Naive B cell (primary cell): ENCODE measurements at places on chromosomes 5 and 9. TPM values are rescaled to one million over a fixed set of nuclear protein-coding genes. Genes with fewer than 3 reads are reported as not detected.

Gene PITX1
- polyA plus RNA-seq = not detected

Gene CDH18
- polyA plus RNA-seq = not detected

Gene CER1
- not detected for polyA plus RNA-seq

Gene PCDHGB3
- polyA plus RNA-seq = not detected

Gene KCNIP1
- polyA plus RNA-seq = not detected

Gene SRD5A1
- 14.1 TPM for polyA plus RNA-seq

Gene LHX3
- polyA plus RNA-seq = not detected

Gene PCDHB3
- not detected for polyA plus RNA-seq

Gene FANCC
- 4.4 TPM for polyA plus RNA-seq

Gene ARL10
- polyA plus RNA-seq = 1.8 TPM

Gene PTPN3
- polyA plus RNA-seq = not detected

Gene RABEPK
- 15.3 TPM for polyA plus RNA-seq

Gene ADGRD2
- not detected for polyA plus RNA-seq

Gene RASEF
- not detected for polyA plus RNA-seq

Gene ADAMTSL1
- polyA plus RNA-seq = not detected

Gene PLCXD3
- not detected for polyA plus RNA-seq

Gene LAMC3
- 0.17 TPM for polyA plus RNA-seq

Gene LHX2
- not detected for polyA plus RNA-seq

Gene SPRY4
- polyA plus RNA-seq = not detected

Gene LHX6
- polyA plus RNA-seq = not detected

Gene NRARP
- polyA plus RNA-seq = not detected

Gene CDK9
- polyA plus RNA-seq = 38.4 TPM

Gene TTC16
- not detected for polyA plus RNA-seq

Gene PCDHB16
- not detected for polyA plus RNA-seq

Gene OLFM1
- polyA plus RNA-seq = not detected

Gene HEMGN
- polyA plus RNA-seq = not detected

Gene CTXN3
- polyA plus RNA-seq = not detected
